ENCODE measurements at places on chromosomes 11 and 22. TPM values are rescaled to one million over a fixed set of nuclear protein-coding genes. Genes with fewer than 3 reads are reported as not detected.

GRCh38 chr11:107017433-107018218 lies 650 bp downstream of the GUCY1A2 start:
- DNase-seq = no peak
- H3K4me3 ChIP-seq = peak overlapping the region; percentile 41
- peaks cover 36% of the 10 kb centered on the region for H3K27me3 ChIP-seq
- H3K27ac ChIP-seq = no peak overlapping the region
- peaks cover 3% of the 10 kb centered on the region for H3K4me1 ChIP-seq

- no peaks in the 10 kb centered on the region for H3K4me1 ChIP-seq
- peaks cover 50% of the 10 kb centered on the region for H3K36me3 ChIP-seq
- DNase-seq = no peak
These were observed 6.9 kb downstream of the UBE4A start for GRCh38 chr11:118366287-118366686.

DNA sequence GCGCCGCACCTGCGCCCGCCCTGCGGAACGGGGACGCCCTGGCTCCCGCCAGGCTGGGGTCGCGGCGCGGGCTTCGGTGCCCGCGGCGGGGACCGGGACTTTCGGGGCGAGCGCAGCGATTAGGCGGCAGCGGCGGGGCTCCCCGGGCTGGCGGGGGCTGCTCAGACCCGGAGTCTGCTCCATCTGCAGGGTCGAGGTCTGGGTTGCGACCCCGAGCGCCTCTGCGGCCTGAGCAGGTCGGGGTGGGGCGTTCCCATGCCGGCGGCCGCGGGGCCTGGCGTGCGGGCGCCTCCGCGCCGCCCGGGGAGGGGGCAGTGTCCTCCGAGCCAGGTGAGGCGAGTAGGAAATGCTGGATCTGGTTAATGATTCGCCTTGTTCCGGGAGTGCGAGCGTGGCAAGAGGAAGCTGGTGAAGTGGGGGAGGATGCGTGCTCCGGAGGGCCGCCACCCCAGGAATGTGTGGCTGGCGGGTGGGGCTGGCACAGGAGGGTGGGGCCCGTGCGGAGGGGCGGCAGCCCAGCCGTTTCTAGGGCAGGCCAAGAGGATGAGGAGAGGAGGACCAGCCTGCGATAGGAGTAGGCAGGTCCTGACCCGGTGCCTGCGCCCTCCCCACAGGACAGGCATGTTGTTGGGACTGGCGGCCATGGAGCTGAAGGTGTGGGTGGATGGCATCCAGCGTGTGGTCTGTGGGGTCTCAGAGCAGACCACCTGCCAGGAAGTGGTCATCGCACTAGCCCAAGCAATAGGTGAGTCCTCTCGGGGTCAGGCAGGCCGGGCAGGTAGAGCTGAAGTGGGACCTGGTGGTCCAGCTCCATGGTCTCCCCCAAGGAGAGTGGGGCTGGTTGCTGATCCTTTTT lies 606 bp downstream of the RASSF7 start:
- no peak overlapping the region for H3K27ac ChIP-seq
- H3K27me3 ChIP-seq = peaks cover 36% of the 10 kb centered on the region
- peaks cover 16% of the 10 kb centered on the region for H3K36me3 ChIP-seq
- no peak for DNase-seq
- H3K4me3 ChIP-seq = peak overlapping the region; percentile 97
- peaks cover 9% of the 10 kb centered on the region for H3K4me1 ChIP-seq

DNA sequence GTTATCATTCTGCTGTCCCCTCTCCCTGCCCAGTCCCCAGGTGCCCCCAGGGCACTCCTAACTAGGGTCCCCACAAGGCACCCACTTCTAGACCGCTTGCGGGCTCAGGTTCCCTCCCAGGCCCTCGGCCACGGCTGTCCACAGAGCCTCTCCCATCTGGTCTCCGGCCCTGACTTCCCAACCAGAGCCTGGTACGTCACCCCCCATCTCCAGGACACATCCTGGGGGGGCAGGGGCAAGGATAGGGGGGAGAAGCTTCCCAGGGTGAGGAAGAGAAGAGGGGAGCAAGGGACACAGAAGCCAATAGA lies 457 bp downstream of the SSTR3 start:
- DNase-seq = no peak
- H3K27ac ChIP-seq = peak overlapping the region; percentile 63
- peaks cover 11% of the 10 kb centered on the region for H3K36me3 ChIP-seq
- H3K4me3 ChIP-seq = peak overlapping the region; percentile 63
- no peaks in the 10 kb centered on the region for H3K27me3 ChIP-seq

- no peak overlapping the region for H3K27ac ChIP-seq
- H3K4me1 ChIP-seq = no peaks in the 10 kb centered on the region
- H3K4me3 ChIP-seq = no peak overlapping the region
- peak; percentile 8 for DNase-seq
- H3K36me3 ChIP-seq = no peaks in the 10 kb centered on the region
- H3K27me3 ChIP-seq = no peaks in the 10 kb centered on the region
These were observed 99.4 kb downstream of the MIAT start for GRCh38 chr22:26756675-26757293.

- peak; percentile 81 for DNase-seq
- no peaks in the 10 kb centered on the region for H3K27me3 ChIP-seq
- H3K4me3 ChIP-seq = peak overlapping the region; percentile 16
- peaks cover 14% of the 10 kb centered on the region for H3K4me1 ChIP-seq
- no peaks in the 10 kb centered on the region for H3K36me3 ChIP-seq
These were observed 3.7 kb upstream of the POLD4 start for GRCh38 chr11:67356864-67357561.

GRCh38 chr22:20531404-20532201 lies 24.2 kb downstream of the MED15 start:
- H3K4me1 ChIP-seq = peaks cover 56% of the 10 kb centered on the region
- no peak for DNase-seq
- H3K36me3 ChIP-seq = peaks cover 36% of the 10 kb centered on the region
- H3K27ac ChIP-seq = peak overlapping the region; percentile 61
- no peaks in the 10 kb centered on the region for H3K27me3 ChIP-seq

- DNase-seq = no peak
- no peaks in the 10 kb centered on the region for H3K36me3 ChIP-seq
- H3K27me3 ChIP-seq = no peaks in the 10 kb centered on the region
- no peak overlapping the region for H3K27ac ChIP-seq
- peaks cover 2% of the 10 kb centered on the region for H3K4me1 ChIP-seq
These were observed 366.0 kb upstream of the NARS2 start for GRCh38 chr11:78940500-78941225.

GRCh38 chr22:41801147-41801819 lies 804 bp downstream of the CCDC134 start:
- no peak for DNase-seq
- no peaks in the 10 kb centered on the region for H3K27me3 ChIP-seq
- H3K4me1 ChIP-seq = peaks cover 7% of the 10 kb centered on the region
- H3K36me3 ChIP-seq = no peaks in the 10 kb centered on the region
- peak overlapping the region; percentile 87 for H3K4me3 ChIP-seq

- no peaks in the 10 kb centered on the region for H3K4me1 ChIP-seq
- H3K27me3 ChIP-seq = no peaks in the 10 kb centered on the region
- peak; percentile 38 for DNase-seq
- H3K36me3 ChIP-seq = no peaks in the 10 kb centered on the region
These were observed 52.9 kb downstream of the UVRAG start for GRCh38 chr11:75867778-75868374.

DNA sequence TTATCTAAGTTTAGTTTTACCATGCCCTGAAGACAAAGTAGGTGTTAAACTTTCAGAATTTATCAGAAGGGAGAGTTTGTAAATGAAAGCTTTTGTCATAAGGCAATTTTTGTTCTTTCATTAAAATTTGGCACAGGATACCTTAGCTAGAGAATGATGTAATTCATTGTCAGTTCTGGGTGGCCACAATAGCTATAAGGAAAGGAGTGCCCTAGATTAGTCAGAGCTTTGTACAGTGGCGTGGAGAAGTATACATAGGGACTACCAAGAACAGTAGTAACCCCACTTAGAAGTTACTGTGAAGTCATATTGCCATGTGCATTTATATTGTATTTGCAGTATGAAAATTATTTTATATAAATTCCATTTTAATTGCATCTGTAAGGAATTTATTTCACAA lies 126.3 kb upstream of the CARD18 start:
- DNase-seq = no peak
- H3K4me3 ChIP-seq = no peak overlapping the region
- no peaks in the 10 kb centered on the region for H3K36me3 ChIP-seq
- H3K4me1 ChIP-seq = no peaks in the 10 kb centered on the region
- no peaks in the 10 kb centered on the region for H3K27me3 ChIP-seq

Gene OR5B12
- not detected for total RNA-seq

Gene OR52A1
- not detected for total RNA-seq

Gene RGL4
- total RNA-seq = 29.8 TPM
